Right renal cortex interstitium (tissue), 3 donors: ENCODE measurements at places on chromosomes 11 and 22. TPM values are rescaled to one million over a fixed set of nuclear protein-coding genes. Genes with fewer than 3 reads are reported as not detected.

GRCh38 chr22:40345271-40345670, 1.0 kb upstream of the ADSL start:
- no peak for DNase-seq

SCGB1A1 gene
- not detected for polyA plus RNA-seq

DNA sequence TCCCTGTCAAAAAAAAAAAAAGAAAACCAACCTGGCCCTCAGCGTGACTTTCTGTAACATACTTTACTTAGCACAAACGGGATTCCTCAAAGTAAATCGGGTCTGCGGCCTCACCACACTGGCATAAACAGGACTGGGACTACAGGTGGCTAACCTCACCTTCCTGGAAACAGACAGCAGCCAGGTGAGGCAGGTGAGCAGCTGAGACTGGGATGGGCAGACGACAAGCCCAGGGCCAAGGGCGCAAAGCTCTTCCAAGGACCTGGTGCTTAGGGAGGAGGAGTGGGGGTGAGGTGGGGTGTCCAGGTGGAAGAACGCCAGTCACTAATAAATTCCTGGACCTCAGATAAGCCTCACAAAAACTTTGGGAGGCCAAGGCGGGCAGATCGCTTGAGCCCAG, 15.0 kb downstream of the CPT1A start:
- DNase-seq, result no peak

MS4A15 gene
- not detected for polyA plus RNA-seq

FOXR1 gene
- not detected for polyA plus RNA-seq

OVOL1 gene
- 12.8 TPM for polyA plus RNA-seq

CBLIF gene
- not detected for polyA plus RNA-seq

PRG3 gene
- 1.2 TPM for polyA plus RNA-seq

OR6M1 gene
- not detected for polyA plus RNA-seq

GRCh38 chr22:19943082-19944026, 1.7 kb upstream of the TXNRD2 start:
- no peak for DNase-seq

- no peak for DNase-seq
Observed at GRCh38 chr11:57370251-57370650, 10.7 kb downstream of the PRG3 start.

EHF gene
- 27.6 TPM for polyA plus RNA-seq

GRCh38 chr11:1978720-1979473, 18.7 kb downstream of the H19 start:
- DNase-seq, result no peak

DNA sequence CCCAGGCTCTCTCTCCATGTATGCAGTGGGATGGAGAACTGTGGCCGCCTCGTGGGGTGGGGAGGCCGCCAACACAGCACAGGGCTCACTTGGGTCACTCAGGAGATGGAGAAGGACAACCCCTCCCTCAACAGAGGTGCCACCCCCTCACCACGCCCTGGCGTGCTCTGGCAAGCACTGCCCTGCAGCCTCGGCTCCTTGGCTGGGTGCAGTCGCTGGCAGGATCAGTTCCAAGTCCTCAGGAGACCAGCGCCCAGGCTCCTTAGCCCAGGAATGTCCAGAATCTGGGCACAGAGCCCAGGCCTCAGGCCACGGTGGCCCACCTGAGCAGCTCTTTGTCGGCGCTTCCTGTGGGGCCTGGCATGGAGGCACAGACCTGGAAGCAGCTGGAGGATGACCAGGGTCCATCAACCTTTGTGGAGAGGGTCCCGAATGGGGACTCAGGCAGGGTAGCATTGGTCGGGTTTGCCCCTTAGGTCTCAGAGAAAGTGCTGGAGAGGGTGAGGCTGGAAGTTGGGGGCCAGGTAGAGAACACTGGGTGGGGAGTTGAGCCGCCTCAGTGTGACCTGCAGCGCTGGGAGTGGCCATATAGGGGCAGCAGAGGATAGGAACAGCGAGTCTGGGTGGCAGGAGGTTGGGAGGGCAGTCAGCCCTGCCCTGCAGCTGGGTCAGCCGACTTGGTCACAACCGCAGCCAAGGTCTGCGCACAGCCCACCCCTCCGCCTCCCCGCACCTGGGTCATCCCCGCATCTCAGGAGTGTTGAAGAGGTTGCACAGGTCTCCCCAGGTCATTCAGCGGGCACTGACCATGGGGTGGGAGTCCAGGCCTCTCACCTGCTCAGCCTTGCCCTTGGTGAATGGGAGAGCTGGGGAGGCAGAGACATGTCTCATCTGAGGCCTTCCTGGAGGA, 8.2 kb downstream of the SUSD2 start:
- DNase-seq, result peak; percentile 40

PKNOX2 gene
- polyA plus RNA-seq, result 11.6 TPM

OR52I1 gene
- polyA plus RNA-seq, result not detected

GRCh38 chr11:119659971-119660723, 68.9 kb downstream of the NECTIN1 start:
- no peak for DNase-seq

- no peak for DNase-seq
Observed at GRCh38 chr11:64052938-64053622, 17.3 kb downstream of the FLRT1 start.

GRCh38 chr11:127225619-127226018, 225.0 kb upstream of the KIRREL3 start:
- DNase-seq, result no peak

- no peak for DNase-seq
Observed at GRCh38 chr11:62507125-62507422, 39.5 kb downstream of the AHNAK start.

DNA sequence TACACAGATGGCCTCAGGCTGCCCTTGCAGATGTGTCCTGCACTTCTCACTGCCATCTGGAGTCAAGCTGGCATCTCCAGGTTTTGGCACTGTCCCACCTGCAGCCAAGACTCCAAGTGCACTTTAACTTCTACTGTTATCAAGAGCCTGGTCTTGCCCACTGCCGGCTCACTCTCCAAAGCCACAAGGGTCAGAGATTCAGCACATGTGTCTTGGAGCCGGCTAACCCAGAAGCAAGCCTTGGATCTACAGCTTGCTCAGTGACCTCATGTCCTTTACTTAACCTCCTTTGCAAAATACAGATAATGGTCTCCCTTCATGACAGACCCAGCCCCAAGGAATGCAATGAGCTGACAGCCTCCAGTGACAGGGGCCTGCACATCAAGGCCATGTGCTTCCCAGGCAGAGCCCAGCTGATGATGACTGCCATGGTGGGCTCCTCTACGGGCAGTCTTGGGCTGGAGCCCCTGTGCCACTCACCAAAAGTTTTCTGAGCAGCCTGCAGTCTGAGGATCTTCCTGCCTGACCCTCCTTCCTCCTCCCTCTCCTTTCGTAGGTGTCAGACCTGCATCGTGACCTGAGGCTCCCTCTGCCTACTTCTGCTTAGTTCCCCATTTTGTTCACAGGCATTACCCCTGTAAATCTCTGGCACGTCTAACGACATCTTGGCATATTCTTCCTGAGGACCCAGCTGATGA, 9.0 kb downstream of the TP53AIP1 start:
- DNase-seq, result no peak

SCN3B gene
- polyA plus RNA-seq, result 1.3 TPM

GRCh38 chr11:126790550-126791081, 210.0 kb downstream of the KIRREL3 start:
- DNase-seq, result no peak

GRCh38 chr11:125227151-125227550, 62.6 kb downstream of the PKNOX2 start:
- DNase-seq, result no peak

KCNC1 gene
- polyA plus RNA-seq, result 1.1 TPM

GRCh38 chr11:117843666-117844484, 19.3 kb upstream of the FXYD2 start:
- DNase-seq, result no peak

DNA sequence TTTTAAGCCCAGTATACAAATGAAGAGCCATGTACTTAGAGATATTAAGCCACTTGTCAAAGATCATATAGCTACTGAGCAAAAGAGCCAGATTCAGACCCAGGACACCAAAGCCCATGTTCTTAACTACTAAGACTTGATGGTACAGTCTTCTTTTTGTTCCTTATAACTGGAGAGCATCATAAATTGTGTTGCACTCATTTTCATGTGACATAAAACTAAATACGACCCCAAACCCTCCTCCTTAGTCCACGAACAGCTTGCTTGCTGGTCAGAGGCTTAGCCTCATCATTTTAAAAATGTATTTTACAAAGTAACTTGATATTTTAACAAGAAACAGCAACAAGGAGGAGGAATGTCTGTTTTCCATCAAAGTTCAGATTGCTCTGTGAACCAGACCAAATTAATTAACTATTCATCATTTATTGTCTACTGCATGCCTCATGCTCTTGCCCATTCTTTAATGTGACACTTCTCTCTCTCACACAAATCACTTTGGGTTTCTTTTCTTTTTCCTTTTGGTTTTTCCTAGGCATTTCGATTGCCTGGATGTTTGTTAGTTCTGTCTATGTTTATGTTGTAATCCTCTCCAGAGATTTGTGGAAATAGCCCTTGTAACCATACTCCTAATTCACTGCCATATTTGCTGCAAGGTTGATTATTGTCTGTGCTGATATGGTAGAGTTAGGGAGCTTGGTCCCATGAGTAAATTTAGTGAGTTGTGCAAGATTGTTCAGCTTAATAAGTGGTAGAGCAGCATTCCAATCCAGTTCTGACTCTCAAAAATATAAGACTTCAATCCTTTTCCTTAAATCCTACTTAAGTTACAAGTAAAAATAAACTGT, 8.4 kb upstream of the ARHGAP20 start:
- no peak for DNase-seq

DNA sequence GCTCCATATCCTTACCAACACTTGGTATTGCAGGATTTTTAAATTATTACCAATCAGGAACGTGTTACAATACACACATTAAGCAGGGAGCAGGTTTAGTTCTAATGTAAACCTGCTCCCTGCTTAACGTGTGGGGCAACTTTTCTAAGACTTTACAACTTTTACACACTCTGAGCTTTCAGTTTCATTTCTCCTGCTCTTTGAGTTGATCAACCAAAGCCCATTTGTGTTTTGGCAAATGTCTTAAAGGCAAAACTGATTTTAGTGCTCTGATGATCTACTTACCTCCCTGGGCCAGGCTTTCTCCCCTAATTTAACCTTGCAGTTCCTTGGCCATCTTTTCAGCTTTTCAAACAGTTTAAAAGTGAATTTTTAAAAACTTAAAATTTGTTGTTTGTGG, 70.9 kb downstream of the ZBTB44 start:
- DNase-seq, result no peak

SLC22A12 gene
- polyA plus RNA-seq, result 4.0 TPM

RAG2 gene
- polyA plus RNA-seq, result 0.62 TPM

- no peak for DNase-seq
Observed at GRCh38 chr11:96127596-96127959, 203.7 kb upstream of the MTMR2 start.

- DNase-seq, result no peak
Observed at GRCh38 chr11:93662175-93662570, 691 bp downstream of the CEP295 start.

- DNase-seq, result no peak
Observed at GRCh38 chr11:17423533-17424310, 35.3 kb upstream of the KCNJ11 start.

OR6A2 gene
- not detected for polyA plus RNA-seq

DNA sequence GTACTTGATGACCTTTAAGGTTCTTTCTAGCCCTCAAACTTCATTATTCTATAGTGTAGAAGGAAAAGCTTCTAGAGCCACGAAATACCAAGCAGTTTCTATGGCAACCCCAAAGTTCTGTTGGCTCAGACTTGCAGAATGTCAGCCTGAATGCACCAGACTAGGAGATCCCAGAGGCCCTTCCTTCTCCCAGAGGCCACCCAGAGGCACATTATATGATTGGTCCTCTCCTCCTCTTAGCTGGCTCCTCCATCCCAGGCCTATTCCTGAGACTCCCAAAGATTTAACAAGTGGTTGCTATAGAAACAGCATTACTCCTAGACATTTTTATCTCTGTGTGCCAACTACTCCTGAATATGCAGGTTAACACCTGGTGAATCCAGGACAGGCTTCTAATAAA, 69.2 kb upstream of the CCDC90B start:
- no peak for DNase-seq

C11orf97 gene
- 0.39 TPM for polyA plus RNA-seq

- no peak for DNase-seq
Observed at GRCh38 chr22:44396021-44396726, 83.4 kb upstream of the SHISAL1 start.

DNA sequence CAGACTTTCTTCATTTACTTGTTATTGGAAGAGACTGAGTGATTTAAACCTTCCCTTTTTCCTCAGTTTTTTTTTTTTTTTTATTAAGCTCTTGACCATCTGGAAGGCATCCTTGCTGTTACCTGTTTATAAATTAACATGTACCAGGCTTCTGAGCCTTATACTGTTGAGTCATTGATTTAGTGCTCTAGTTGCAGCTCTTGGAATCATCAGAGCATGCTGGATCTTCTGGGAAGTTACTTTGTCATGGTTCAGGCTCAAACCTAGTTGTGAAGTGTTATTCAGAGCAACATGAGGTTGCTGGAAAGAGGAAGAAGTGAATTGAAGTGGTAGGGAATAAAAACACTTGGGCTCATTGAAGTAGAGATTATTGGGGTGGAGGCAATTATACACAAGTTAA, 6.3 kb downstream of the ZDHHC5 start:
- DNase-seq, result no peak

FAM181B gene
- polyA plus RNA-seq, result 2.4 TPM

DNA sequence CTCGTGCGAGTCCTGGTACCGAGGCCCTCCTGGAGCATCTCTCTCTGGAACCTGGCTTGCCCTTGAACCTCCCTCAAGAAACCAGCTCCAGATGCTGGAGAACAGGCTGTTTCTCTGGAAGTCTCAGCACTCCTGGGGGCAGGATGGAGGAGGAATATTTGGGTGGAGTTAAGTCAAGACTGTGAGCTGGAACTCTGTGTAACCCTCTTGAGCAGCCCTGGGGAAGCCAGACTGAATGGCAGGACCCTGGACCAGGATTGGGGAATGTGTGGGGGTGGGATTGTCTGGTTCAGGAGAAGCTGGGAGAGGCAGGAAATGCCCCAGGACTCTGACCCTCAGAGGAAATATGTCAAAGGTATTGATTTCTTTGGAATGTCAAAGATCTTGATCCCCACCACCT, 7.7 kb downstream of the CREB3L1 start:
- DNase-seq, result no peak

- DNase-seq, result no peak
Observed at GRCh38 chr11:11752679-11753078, 89.1 kb upstream of the USP47 start.
